Effector memory CD4-positive, alpha-beta T cell (primary cell): ENCODE measurements at places on chromosomes 7 and 10.
A peak's percentile ranks its signal among the peaks of the same experiment; 100 is the strongest.

GRCh38 chr7:44269417-44269816, 56.0 kb downstream of the CAMK2B start:
- H3K4me3 ChIP-seq, result no peak overlapping the region
- no peak for DNase-seq
- H3K27me3 ChIP-seq, result no peaks in the 10 kb centered on the region
- H3K27ac ChIP-seq, result no peak overlapping the region
- H3K4me1 ChIP-seq, result no peaks in the 10 kb centered on the region

GRCh38 chr7:151271699-151272355, 23.3 kb upstream of the SMARCD3 start:
- no peaks in the 10 kb centered on the region for H3K27me3 ChIP-seq
- H3K27ac ChIP-seq, result no peak overlapping the region
- H3K4me1 ChIP-seq, result peaks cover 9% of the 10 kb centered on the region
- H3K36me3 ChIP-seq, result no peaks in the 10 kb centered on the region
- no peak for DNase-seq

- no peak overlapping the region for H3K27ac ChIP-seq
- DNase-seq, result no peak
- H3K4me1 ChIP-seq, result no peaks in the 10 kb centered on the region
- no peaks in the 10 kb centered on the region for H3K36me3 ChIP-seq
Observed at GRCh38 chr10:19974138-19974537, 157.9 kb downstream of the PLXDC2 start.

DNA sequence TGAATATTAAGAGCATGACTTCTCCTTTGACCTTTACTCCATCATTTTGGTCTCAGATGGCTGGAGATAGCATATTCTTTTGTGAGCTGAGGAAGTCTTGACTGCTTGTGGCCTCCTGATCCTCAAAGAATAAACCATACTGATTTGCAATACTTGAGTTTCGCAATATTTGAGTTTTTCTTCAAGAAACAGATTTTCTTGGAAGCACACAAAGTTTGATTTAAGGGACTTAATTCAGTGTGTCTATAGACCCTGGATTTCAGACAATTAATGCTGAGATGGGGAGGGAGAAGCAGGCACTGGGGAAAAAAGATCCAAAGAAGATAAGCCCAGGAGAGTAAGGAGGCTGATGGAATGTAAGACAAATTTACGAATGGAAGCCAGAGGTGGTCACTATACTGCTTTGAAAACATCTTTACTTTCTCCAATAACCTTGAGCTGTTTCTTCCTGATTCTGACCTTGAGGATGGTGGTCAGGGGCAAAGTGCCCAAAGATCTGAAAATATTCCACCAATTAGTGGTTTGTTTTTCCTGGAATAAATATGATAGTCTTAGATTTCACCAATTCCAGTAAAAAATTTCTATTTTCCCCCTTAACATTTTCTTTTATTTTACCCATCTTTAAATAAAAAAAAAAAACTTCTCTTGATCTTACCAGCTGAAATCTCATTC, 7.5 kb downstream of the EPDR1 start:
- H3K27ac ChIP-seq, result no peak overlapping the region
- H3K27me3 ChIP-seq, result no peaks in the 10 kb centered on the region
- H3K4me1 ChIP-seq, result no peaks in the 10 kb centered on the region
- DNase-seq, result no peak

DNA sequence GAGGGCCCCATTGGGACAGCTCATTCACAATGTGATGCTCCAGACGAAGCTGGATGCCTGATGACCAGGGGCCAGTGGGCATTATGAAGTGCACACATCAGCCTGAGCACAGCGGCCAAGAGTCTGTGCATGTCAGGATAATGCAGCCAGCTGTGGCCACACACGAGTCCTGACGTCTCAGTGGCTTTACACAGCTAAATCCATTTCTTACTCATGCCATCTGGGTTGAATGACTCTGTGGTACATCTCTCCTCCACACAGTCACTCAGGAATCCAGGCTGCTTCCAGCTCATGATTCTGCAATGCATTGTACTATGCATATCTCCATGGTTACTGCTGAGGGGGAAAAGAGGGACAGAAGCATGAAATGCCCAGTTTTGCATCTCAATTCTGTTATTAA, 123.6 kb downstream of the PRLHR start:
- H3K36me3 ChIP-seq, result no peaks in the 10 kb centered on the region
- H3K27me3 ChIP-seq, result no peaks in the 10 kb centered on the region
- no peak for DNase-seq
- H3K4me3 ChIP-seq, result no peak overlapping the region
- H3K4me1 ChIP-seq, result no peaks in the 10 kb centered on the region

GRCh38 chr7:139768249-139768824, 9.5 kb downstream of the HIPK2 start:
- H3K27me3 ChIP-seq, result no peaks in the 10 kb centered on the region
- peaks cover 38% of the 10 kb centered on the region for H3K4me1 ChIP-seq
- no peak for DNase-seq
- peak overlapping the region; percentile 64 for H3K27ac ChIP-seq
- H3K36me3 ChIP-seq, result no peaks in the 10 kb centered on the region
- H3K4me3 ChIP-seq, result no peak overlapping the region

DNA sequence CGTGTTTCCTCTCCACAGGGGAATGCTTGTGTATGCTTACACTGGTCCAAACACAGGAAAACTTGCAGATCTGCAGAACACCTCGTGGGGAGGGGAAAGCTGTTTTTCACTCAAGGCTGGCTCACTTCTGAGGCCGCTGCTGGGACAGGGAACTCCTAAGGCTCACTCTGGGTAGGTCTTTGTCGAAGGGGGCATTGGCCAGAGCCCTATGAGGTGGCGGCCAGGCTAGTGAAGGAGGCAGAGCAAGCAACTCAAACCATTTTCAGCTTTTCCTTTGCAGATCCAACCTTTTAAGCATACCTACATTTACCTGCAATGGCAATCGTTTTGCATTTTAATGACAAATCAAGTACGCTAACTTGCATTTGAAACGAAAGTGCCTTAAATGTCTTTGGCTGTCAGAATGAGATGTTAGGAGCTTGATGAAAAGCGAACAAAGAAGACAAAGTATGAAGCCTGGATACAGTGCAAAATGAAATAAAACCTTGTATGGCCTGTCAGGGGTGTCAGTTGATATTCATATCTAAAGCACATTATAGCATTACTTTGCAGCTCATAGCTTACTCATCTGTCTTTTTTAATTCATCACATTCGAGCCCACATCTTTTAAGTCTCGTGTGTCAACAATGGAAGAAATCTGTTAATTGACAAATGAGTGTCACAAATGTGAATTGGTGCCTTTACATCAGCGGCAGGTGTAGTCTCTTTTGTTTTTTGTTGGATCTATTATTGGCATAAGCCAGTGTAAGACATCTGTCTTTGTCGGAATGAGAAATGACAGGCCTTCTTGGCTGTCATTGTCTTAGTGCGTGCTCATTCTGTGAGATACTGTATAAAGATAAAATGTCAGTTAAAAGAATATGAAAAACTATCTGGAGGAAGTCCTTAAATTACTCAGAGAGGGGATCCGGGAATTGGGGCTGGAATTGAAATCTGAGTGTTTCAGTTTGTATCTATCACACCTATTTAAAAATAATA, 30.5 kb downstream of the LRMDA start:
- no peak overlapping the region for H3K4me3 ChIP-seq
- no peaks in the 10 kb centered on the region for H3K27me3 ChIP-seq
- no peak for DNase-seq

DNA sequence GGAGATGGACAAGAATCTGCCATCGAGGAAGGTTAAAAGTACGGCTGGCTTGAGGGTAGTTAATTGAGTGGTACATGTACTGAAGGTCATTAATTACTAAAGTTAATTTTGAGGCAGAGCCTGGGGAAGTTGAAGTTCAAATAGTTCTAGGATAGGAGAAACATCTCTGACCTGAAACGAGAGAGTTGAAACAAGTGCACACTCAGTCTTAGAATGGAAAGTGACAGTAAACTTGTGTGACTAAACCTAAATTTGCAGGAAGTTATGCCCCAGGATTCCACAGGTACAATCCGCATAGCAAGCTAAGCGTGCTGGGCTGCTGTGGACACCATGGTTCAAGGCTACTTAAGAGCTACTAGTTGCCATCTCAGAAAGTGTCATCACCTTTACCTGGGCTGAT, 209.9 kb downstream of the CHCHD3 start:
- H3K4me3 ChIP-seq, result no peak overlapping the region
- H3K27me3 ChIP-seq, result no peaks in the 10 kb centered on the region
- H3K27ac ChIP-seq, result no peak overlapping the region
- no peaks in the 10 kb centered on the region for H3K4me1 ChIP-seq

DNA sequence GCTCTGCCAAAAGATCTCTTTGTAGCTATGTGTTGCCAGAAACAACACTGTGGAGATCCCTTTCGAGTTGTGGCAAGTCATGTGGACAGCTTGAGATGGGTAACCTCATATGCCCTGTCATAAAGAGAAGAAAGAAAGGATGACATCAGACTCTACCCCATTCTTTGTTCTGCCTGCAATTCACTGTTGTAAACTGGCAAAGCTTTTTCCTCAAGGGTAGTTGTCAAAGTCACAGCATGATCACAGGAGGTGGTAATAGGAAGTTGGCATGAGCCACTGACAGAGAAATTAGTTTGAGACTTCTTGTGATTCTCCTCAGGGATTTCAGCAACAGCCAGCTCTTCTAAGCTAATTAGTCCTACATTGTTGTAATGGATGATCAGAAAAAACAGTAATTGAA, 19.4 kb upstream of the MINDY3 start:
- H3K27ac ChIP-seq, result no peak overlapping the region
- no peaks in the 10 kb centered on the region for H3K36me3 ChIP-seq
- DNase-seq, result no peak
- H3K27me3 ChIP-seq, result peaks cover 2% of the 10 kb centered on the region
- H3K4me3 ChIP-seq, result no peak overlapping the region
- H3K4me1 ChIP-seq, result no peaks in the 10 kb centered on the region

DNA sequence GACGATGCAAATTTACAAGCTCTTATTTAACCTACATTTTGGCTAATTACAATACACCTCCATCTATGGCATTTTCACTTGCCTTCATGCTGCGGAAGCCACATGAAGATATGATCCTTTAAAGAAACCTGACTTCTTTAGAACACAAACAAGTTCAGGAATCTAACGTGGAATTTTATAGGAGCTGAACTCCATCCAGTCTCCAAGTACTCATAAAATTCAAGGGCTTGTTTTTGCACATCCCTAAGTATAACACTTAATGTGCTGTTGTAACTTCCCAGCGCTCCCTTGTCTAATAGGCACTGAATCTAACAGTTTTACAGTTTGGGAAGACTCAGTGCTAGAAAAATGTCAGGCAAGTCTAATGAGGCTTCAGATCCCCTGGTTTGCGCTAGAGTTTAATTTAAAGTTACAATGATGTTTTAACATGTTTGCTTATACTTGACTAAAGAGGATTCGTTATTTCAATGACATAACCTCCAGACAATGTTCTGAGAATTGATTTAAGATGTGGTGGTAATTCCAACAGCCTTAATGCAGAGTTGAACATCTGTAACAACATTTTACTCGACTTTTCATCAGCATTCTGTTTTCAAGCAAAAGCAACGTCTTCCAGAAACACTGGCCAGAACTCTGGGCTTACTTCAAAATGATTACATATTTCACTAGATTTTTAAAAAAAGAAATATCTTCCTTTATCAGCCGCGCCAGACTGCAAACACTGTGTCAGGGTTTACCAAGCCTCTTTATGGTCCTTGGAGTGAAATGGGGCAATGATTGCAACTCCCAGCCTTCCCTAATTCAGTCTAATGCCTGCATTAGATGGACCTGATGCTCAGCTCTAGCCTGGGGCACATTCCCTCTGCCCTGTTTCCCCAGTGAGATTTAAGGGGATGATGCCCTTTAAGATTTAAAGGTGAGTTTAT, 664.3 kb downstream of the KCNMA1 start:
- H3K27ac ChIP-seq, result no peak overlapping the region
- H3K27me3 ChIP-seq, result no peaks in the 10 kb centered on the region
- H3K4me1 ChIP-seq, result no peaks in the 10 kb centered on the region
- H3K4me3 ChIP-seq, result no peak overlapping the region
- H3K36me3 ChIP-seq, result no peaks in the 10 kb centered on the region

GRCh38 chr10:10500937-10501336, 516.7 kb upstream of the CELF2 start:
- H3K27ac ChIP-seq, result no peak overlapping the region
- no peaks in the 10 kb centered on the region for H3K36me3 ChIP-seq

DNA sequence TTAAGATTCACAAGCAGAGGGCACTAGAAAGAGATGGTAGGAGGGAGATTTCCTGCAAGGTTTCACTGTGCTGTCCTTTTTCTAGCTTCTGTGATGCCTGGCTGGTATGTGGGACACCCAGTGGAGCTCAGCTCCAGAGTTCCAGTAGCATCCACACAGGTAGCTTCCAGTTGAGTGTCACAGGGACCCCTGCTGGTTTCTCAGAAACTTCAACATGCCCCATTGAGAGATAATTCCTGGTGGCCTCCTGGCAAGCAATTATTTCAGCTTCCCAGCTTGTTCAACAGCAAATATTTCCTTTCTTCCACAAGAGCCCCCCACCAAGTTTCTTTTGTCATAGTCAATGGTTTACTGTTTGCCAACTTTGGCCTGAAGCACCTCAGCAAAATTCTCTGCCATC, 858.7 kb downstream of the REEP3 start:
- H3K27ac ChIP-seq, result no peak overlapping the region
- H3K4me3 ChIP-seq, result no peak overlapping the region
- H3K4me1 ChIP-seq, result no peaks in the 10 kb centered on the region
- no peaks in the 10 kb centered on the region for H3K36me3 ChIP-seq

DNA sequence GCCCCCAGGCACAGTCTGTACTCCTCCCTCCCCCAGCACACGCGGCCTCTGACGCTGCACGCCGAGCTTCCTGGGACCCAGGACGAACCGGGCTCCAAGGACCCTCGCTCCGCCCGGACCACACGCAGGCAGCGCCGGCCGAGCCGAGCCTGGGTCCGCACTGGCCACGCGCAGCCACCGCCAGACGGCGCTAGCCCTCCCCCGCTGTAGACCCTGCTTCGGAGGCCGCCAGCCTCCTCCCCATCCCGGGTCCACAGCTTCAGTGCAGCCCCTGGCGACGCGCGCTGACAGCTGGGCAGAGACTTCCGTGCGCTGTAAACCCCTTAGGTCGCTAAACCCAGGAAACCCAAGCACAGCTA, 936 bp upstream of the TCERG1L start:
- no peaks in the 10 kb centered on the region for H3K4me1 ChIP-seq
- no peak overlapping the region for H3K4me3 ChIP-seq
- DNase-seq, result no peak
